ENCODE measurements at places on chromosomes 1 and 21.

DNA sequence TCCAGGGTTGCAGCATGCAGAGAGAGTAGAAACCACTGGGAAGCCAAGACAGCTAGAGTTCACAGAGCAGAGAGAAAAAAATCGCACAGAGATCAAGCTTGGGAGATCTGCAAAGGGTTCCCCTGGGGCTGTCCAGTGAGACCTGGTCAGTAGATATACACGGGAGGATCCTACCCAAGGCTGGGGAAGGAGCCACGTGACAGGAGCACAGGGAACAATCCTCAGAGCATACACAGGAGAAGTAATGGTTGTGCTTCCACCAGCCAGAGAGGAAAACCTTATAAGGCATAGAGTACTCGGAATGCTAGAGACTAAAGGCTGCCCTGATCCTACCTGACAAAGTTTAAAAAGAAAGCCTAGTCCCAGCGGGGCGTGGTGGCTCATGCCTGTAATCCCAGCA lies 53.9 kb downstream of the GABPA start:
- no peak for DNase-seq

GRCh38 chr1:222043444-222044292 lies 301.8 kb upstream of the DUSP10 start:
- no peak for DNase-seq

DNA sequence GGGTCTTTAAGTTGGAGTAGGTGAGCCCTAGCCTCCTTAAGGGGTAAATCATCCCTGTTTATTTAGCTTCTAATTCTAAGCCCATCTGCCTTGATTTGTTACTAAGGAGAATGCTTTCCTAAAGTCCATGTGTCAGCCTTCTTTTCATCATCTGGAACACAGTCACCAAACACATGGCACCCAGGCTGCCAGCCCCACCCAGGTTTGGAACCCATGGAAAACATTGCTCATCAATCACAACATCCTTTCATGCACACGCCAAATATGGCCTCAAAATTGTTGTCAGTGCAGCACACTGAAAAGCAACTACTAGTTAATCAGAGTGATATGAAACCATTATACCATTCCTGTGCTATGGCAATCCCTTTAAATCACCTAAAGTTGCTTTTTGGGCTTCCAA lies 386.7 kb upstream of the ESRRG start:
- no peak for DNase-seq

DNA sequence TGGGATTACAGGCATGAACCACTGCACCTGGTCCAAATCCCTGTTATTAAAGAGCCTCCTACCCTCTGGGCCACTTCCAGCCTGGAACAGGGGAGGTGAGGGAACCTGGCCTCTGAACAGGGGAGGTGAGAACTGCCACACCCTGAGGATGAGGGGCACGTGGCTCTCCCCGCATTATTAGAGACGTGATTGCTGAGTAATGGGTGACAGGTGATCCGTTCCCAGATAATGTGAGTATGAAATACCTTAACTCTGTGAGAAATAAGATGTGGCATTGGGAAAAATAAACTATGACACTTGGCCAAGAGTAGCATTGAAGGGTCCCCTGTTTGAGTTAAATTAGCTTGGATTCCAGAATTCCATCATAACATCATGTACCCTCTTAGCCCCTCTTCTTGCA lies 13.6 kb upstream of the SLC25A34 start:
- no peak for DNase-seq

GRCh38 chr1:205528887-205529825 lies 24.7 kb downstream of the CDK18 start:
- DNase-seq, result peak; percentile 88

DNA sequence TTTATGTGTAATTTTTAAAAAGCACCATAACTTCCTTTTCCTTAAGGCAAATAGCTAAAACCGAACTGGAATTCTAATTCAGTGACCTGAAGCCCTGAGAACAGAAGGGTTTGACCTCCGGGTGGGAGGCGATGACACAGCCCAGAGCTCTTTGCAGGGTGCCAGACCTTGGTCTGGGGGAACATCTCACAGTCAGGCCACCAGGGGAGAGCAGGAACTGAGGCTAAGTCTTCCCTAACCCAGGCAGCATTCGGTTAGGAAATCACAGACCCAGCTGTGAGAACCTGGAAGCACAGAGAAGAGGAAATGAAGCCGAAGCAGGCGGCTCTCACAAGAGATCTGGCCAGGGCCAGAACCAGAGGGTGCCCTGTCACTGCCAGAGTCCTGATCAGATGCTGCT lies 444.8 kb downstream of the TTLL7 start:
- DNase-seq, result no peak

DNA sequence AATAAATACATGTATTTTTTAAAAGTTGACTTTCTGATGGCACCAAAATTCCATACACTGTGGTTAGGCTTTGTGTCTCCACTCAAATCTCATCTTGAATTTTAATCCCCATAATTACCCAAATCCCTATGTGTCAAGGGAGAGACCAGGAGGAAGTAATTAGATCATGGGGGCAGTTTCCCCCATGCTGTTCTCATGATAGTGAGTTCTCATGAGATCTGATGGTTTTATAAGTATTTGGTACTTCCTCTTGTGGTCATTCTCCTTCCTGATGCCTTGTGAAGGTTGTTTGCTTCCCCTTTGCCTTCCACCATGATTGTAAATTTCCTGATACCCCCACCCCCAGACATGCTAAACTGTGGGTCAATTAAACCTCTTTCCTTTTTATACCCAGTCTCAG lies 1218.4 kb upstream of the PRMT6 start:
- DNase-seq, result no peak

- DNase-seq, result no peak
These were observed 34.3 kb downstream of the PCNX2 start for GRCh38 chr1:233261206-233261605.

DNA sequence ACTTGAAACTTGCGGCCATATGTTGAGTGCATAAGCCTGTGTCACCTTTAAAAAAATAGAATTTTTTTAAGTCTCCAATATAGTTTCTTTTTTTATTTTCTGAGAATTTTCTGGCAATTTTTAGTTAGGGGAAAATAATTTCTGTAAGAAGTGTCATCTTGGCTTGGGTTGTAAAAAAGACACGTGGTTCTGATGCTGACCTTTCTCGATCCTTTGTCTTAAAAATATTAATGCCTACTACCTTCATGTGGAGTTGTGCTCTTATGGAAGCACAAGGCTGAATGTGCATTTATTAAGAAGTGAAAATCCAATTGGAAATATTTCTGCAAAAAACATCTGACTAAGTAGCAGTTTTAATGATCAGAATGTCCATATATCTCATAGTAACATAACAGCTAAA lies 3.5 kb downstream of the ELAVL4 start:
- DNase-seq, result no peak

- no peak for DNase-seq
These were observed 65.3 kb downstream of the SUSD4 start for GRCh38 chr1:223298701-223299100.

GRCh38 chr1:3466366-3467075 lies 12.1 kb downstream of the ARHGEF16 start:
- no peak for DNase-seq
